ENCODE measurements at places on chromosomes 5 and 9.

- DNase-seq, result no peak
Measured at GRCh38 chr9:74946686-74947085, 6.0 kb downstream of the C9orf40 start.

- DNase-seq, result no peak
Measured at GRCh38 chr5:9241479-9242305, 304.2 kb downstream of the SEMA5A start.

- peak; percentile 20 for DNase-seq
Measured at GRCh38 chr9:23044549-23044948, 597.9 kb downstream of the DMRTA1 start.

- no peak for DNase-seq
Measured at GRCh38 chr9:37152365-37152764, 32.0 kb downstream of the ZCCHC7 start.

DNA sequence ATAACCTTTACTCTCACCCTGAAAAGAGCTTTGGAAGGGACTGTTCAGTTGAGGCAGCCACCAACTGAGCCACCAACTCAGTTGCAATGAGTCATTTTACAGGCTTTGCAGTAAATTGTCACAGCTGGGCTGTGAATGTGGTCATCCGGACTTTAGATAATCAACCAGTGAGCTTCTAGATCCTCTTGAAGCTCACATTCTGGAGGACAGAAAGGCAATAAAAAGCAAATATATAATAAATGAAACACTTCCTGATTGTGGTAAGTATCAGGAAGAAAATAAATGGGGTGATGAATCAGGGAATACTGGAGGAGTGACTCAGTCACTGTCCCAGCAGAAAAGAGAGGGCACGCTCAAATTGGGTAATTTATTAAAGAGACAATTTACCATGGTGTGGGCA, 13.2 kb upstream of the C5orf58 start:
- peak; percentile 78 for DNase-seq

GRCh38 chr9:95645992-95646391, 129.2 kb upstream of the PTCH1 start:
- DNase-seq, result no peak

DNA sequence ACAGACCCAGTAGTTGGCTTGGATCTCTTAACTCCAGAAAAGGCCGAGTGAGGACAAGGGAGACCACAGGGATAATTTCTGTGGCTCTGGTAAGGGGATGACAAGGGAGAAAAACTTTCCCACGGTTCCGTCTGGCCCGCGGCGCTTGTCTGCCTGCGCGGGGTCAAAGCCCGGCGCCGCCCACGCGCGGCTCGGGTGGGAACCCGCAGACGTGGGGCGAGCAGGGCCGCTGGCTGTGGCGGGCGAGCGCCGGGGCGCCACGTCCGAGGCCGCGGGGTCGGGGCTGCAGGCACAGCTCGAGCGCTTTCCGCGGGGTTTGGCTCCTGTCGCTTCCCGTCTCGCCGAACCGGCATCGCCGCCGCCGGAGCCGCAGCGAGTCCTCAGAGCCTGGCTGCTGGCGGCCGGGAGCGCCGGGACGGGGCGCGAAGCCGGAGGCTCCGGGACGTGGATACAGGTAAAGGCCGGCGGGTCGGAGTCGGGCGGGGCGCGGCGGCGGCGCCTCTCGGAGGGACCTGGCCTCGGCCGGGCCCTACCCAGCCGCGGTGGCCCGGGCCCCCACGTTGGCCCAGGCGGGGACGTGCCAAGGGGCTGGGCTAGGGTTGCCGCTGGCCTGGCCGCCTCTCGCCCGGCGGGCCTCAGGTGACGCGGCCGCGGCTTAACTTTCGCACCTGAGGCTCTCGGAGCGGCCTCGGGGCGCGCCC, at the start of gene RNF180:
Gene RNF180 (plus strand): TSS at position 344 of the 701 bp plus-strand sequence. CDS start 34,965 bp downstream, outside the sequence.
- no peak for DNase-seq

DNA sequence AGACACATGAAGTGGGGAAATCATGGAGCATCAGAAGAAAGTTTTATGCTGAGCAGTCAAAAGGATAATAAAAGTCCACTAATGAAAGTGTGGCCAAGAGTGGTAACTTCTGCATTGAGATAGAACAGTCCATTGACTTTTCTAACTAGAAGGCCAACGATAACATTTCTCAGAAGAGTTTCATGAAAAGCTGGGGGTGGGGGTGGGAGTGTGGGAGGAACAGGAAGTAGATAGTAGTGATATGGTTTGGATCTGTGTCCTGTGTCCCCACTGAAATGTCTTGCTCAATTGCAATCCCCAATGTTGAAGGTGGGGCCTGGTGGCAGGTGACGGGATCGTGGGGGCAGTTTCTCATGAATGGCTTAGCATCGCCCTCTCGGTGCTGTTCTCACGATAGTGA, 36.2 kb upstream of the SNAPC3 start:
- no peak for DNase-seq

DNA sequence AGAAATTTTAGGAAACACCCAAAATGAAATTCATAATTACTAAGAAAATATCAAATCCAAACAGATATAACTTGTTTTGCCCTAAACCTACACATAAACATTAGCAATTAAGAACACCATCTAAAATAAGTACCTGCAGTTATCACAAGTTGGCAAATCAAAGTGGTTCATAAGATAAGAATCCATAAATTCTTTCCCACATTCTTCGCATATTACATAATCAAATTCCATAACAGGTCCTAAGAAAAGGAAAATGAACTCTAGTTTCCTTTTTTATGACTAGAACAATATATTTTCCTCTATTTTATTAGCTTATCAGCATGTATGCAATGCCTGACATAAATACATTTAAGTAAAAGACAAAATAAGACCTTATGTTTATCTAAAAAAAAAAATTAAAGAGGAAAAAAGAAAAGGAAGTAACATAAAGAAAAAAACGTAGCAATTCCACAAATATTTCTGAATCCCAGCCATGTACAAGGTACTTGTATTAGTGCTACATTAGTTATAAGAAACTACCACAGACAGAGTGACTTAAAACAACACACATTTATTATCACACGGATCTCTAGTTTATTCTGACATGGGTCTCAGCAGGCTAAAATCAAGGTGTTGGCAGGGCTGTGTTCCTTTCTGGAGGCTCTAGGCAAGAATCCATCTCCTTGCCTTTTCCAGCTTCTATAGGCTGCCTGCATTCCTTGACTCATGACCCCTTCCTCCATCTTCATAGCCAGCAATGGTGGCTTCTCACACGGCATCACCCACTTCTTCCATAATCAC, 7.5 kb downstream of the XPA start:
- DNase-seq, result no peak

GRCh38 chr5:133244242-133244641, 192.4 kb downstream of the HSPA4 start:
- no peak for DNase-seq

GRCh38 chr5:31247381-31247780, 53.9 kb downstream of the CDH6 start:
- DNase-seq, result no peak

DNA sequence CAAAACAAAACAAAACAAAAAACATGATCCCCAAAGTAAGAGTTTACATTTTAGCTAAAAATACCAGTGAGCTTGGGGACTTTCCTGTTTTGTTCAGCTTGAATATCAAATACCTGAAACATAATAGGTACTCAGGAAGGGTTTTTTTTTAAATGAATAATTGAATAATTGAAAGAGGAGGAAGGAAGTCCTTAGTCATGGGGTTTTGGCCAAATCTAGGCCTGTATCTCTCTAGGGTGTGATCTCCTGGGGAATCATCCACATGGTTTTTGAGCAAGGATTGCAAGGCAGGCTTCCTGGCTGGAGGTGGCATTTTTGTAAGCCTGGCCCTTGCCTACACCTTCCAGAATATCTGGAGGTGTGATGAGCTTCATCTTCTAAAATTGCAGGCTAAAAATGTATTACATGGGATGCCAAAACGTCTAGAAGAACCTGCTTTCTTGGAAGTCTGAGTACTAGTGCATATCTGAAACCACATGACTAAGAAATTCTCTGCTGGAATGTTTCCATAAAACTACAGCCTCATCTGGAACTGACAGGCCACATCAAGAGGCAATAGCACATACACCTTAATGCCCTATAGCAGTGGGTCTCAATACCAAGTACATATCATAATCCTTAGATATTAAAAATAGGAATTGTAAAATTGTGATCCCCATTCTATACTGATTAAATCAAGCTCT, 10.4 kb downstream of the C9 start:
- DNase-seq, result no peak

GRCh38 chr9:133458643-133459312, 1.0 kb upstream of the CACFD1 start:
- no peak for DNase-seq

GRCh38 chr5:107271682-107272350, 398.9 kb downstream of the EFNA5 start:
- DNase-seq, result no peak

DNA sequence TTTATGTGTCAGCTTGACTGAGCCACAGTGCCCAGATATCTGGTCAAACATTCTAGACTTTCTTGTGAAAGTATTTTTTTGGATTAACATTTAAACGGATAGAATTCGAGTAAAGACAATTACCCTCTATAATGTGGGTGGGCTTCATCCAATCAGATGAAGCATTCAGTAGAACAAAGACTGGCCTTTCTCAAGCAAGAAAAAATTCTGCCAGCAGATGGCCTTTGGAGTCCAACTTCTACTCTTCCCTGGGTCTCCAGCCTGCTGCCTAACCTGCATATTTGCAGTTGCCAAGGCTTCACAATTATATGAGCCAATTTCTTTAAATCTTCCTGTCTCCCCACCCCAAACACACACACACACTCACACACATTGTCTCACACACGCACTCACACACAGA, 86.4 kb downstream of the MED10 start:
- no peak for DNase-seq

DNA sequence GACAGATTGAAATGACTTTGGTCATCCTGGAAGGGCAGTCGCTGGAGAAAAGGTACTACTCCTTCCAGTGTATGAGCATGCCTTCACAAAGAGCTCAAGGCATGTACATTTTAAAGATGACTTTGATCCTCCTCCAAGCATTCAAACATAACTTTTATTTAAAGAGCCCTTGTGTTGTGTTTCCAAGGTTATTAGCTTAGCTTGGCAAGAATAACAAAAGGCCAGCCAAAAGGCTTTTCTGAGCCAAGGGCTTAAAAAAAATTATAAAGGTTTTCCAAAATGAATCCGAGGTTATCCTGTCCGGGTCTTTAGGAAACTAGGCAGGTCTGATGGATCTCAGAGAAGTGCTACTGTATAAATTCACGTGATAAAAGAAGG, 71.0 kb upstream of the PLPP6 start:
- DNase-seq, result no peak

DNA sequence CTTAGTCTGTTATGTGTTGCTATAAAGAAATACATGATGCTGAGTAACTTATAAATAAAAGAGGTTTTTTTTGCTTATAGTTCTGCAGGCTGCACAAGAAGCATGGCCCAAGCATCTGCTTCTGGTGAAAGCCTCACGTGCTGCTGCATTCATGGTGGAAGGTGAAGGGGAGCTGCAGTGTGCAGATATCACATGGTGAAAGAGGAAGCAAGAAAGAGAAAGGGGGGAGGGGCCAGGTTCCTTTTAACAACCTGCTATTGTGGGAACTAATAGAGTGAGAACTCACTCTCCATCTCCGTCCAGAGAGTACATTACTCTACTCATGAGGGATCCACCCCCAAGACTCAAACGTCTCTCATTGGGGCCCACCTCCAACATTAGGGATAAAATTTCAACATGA, 12.5 kb upstream of the PARP8 start:
- DNase-seq, result no peak

DNA sequence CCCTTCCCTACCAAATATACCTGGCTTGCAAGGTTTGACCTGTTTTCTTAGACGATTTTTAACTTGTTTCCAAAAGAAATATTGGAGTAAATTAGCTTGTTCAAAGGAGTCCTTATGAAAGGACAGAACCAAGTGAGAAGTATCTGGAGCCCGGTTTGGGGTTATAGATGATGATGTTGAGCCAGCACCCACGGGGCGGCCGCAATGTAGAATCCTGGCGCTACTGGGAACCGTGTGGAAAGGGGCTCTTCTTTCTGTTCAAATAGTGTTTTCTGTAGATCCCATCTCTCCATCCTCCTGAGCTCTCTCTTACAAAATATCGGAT, 517 bp upstream of the EXOSC2 start:
- DNase-seq, result no peak

GRCh38 chr9:124164811-124165210, 92.9 kb upstream of the NEK6 start:
- no peak for DNase-seq

- DNase-seq, result no peak
Measured at GRCh38 chr9:109319626-109320241, 1.1 kb downstream of the EPB41L4B start.

- no peak for DNase-seq
Measured at GRCh38 chr9:117825609-117826347, 121.6 kb downstream of the TLR4 start.

DNA sequence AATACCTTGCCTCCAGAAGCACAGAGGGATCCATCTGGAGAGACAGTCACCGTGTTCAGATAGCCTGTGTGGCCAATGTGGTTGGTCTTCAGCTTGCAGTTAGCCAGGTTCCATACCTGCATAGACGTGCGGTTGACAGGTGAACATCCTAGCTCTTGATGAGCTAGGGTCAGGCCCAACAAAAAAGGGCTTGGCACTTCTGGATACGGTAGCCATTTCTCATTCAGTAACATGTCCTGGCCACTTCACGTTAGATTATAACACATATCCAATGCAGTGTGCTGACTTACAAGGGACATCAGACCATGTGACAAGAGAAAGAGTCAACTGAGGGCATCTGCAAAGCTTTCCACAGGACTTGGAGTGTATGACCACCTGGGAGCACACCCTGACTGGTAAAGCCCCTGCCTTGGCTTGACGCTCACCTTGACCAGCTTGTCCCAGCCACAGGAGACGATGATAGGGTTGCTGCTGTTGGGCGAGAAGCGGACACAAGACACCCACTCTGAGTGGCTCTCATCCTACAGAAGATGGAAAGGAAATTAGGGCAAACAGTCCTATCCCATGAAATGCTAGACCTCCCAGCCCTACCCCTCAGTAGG, 4.5 kb downstream of the RACK1 start:
- no peak for DNase-seq

DNA sequence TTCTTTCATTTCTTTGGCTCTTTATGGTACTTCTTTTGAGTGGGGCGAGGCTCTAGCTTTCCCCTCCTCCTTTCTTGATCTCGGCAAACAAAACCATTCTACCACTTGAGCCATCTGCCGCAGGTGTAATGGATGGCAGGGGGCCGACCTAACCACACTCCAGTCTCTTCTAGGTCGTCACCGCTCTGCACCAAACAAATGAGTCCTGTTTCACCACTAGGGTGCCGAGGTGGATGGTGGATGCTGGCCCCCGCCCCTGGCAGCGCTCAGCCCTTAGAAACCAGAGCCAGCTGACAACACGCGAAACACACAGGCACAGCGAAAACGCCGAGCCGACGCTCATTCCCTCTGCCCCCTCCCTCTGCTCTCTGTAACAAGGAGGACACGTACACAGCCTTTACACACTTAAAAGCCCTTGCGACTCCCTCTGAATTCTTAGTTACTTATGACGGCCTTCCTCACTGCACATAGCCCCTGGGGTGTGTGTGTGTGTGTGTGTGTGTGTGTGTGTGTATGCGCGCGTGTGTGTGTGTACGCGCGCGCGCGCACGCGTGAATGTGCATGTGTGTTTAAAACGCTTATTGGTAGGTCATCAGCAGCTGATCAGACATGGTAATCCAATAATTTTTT, 199.4 kb downstream of the MEF2C start:
- no peak for DNase-seq

GRCh38 chr5:59152701-59153245, 569.9 kb downstream of the RAB3C start:
- no peak for DNase-seq

- peak; percentile 8 for DNase-seq
Measured at GRCh38 chr9:27151693-27152404, 42.8 kb downstream of the TEK start.
